ENCODE measurements at places on chromosomes 6 and 20.
A peak's percentile ranks its signal among the peaks of the same experiment; 100 is the strongest.

GRCh38 chr6:138393871-138394783 is 9.9 kb upstream of the HEBP2 start:
- no peak for DNase-seq

DNA sequence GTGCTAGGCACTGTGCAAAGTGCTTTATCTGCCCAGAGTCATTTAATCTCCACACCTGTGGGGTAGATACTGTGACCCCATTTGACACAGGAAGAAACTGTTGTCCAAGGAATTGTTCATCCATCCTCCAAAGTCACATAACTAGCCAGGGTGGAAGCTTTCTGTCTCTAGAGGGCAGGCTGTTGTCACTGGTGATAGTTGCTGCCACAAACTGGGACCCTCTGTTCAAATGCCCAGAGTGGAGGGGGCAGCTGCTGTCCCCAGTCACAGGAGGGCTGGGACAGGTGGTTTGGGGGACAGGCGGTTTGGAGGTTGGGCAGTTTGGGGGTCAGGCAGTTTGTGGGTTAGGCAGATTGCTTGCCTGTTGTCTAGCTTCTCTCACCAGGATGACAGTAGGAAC is 16.1 kb upstream of the TMEM242 start:
- no peak for DNase-seq

DNA sequence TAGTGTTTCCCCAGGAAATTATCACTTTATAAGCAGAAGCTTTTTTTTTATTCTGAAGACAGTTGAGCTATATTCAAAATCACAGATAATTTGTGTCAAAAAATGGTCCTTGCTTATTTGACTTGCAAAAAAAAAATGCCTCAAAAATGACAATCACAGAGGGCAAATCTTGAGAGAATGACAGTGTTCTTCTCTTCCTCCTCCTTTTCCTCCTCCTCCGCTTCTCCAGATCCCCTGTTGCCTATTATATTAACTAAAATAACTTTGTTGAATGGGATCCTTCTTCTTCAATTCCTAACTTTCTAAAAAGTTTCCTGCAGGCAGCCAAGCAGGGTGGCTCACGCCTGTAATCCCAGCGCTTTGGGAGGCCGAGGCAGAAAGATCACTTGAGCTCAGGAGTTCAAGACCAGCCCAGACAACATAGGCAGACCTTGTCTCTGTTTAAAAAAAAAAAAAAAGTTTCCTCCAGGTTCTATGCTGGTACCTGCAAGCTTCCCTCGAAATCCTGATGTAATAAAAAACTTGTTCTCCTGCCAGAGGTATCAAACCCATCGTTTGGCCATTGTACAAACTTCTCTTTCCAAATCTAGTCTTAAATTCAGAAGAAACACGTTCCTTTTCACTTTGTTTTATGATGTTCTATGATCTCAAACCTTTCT is 128.6 kb downstream of the IPCEF1 start:
- no peak for DNase-seq

DNA sequence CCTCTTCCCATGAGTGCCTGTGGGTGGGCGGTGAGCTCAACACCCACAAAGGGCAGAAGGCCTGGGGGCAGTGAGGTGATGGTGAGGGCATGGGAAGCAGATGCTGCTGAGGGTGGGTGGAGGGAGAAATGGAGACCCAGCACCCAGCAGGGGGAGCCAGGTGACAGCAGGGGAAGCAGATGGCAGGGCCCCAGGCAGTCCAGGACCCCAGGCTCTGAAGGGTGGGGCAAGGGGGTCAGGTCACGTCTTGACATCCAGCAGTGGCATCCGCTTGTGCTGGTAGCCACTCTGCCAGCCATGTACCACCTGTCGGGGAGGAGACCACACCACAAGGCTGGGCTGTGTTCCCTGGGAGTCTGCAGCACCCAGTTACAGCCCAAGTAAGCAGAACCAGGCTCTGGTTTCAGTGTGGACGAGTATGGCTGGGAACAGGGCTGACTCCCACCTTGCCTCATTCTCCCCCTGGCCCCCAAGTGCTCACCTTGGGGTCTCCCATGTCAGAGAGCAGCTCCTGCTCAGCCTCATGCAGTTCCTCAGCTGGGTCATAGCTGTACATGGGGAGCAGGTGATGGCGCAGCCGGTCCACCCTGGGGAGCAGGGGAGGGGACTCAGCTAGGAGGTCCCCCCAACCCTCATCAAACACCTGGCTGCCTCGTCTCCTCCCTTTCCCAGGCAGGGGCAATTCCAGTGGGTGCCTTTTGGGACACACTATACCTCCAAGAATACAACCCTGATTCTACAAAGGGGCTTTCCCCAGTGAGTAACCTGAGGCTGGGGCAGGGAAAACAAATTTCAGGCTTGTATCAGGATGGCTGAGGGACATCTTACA is 2.0 kb downstream of the SMIM29 start:
- DNase-seq = no peak

DNA sequence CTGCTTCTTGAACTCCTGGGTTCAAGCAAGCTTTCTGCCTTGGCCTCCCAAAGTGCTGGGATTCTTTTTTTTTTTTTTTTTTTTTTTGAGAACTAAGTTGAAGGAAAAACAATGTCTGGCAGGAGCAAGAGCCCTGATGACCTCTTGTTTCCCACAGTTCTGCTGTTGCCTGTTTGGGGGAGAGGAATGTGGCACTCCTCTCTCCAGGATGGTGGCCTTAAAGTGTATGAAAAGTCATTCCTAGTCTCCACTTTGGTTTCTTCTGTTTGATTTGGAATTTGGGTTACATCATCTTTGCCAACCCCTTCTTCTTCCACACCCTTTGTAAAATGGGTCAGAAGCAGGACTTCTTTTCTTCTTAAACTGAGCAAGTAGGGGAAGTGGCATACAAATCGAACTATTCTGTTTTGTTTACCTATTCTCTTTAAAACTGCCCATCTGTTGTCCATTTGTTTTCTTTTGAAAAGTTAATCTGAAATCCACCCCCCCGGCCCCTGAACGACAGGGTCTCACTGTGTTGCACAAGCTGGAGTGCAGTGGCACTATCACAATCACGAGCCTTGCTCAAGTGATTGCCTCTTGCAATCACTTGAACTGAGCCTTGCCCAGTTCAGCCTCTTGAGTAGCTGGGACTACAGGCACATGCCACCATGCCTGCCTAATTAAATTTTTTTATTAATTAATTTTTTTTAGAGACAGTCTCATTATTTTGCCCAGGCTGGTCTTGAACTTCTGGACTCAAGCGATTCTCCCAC is 11.3 kb downstream of the CARMIL1 start:
- no peak for DNase-seq

DNA sequence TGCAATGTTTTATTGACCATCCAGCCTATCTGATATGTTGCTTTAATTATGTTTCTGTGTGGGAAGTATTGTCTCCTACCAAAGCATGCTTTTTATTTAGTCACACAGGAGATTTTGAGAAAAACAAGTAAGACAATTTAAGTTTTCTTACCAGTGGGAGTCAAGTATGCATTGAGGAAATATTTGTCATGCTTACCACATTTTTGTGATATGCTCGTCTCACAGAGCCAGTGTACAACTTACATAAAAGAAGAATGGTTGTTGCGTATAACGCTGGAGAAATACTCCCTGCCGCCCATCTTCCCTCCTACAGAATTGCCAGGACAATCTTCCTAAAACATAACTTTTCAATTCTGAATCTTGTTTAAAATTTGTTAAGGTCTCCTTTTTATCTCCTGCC is 37.1 kb upstream of the FILIP1 start:
- DNase-seq = no peak

DNA sequence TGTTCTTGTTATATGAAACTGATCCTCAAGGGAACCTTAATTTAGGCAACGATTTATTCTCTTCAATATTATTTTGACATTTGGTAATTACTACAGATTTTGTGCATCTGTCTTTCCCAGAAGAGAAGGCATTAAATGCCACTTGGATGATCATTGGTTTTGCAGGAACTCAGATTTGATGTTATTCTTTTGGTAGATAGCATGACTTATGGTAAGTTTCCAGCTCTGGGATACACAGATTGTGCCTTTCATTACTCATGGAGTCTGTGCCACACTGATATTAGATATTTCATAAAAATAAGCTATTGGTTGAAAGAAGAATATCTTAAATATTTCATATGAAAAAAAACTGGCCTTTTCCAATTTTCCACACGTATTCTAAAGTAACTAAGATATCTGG is 120.1 kb downstream of the AIG1 start:
- DNase-seq = no peak

- DNase-seq = no peak
Observed at GRCh38 chr20:50093240-50093639, 19.7 kb downstream of the UBE2V1 start.

DNA sequence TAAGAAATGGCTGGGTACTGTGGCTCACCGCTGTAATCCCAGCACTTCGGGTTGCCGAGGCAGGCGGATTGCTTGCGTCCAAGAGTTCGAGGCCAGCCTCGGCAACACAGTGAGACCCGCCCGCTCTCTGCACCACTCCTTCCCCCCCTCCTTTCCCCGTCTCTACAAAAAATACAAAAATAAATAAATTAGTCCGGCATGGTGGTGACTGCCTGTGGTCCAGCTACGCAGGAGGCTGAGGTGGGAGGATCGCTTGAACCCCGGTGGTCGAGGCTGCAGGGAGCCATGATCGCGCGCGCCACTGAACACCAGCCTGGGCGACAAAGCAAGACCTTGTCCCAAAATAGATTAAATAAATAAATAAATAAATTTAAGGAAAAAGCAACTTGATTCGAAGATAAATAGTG is 448 bp upstream of the RNF114 start:
- DNase-seq = no peak

GRCh38 chr20:21513181-21513663 is 642 bp downstream of the NKX2-2 start:
- DNase-seq = no peak

DNA sequence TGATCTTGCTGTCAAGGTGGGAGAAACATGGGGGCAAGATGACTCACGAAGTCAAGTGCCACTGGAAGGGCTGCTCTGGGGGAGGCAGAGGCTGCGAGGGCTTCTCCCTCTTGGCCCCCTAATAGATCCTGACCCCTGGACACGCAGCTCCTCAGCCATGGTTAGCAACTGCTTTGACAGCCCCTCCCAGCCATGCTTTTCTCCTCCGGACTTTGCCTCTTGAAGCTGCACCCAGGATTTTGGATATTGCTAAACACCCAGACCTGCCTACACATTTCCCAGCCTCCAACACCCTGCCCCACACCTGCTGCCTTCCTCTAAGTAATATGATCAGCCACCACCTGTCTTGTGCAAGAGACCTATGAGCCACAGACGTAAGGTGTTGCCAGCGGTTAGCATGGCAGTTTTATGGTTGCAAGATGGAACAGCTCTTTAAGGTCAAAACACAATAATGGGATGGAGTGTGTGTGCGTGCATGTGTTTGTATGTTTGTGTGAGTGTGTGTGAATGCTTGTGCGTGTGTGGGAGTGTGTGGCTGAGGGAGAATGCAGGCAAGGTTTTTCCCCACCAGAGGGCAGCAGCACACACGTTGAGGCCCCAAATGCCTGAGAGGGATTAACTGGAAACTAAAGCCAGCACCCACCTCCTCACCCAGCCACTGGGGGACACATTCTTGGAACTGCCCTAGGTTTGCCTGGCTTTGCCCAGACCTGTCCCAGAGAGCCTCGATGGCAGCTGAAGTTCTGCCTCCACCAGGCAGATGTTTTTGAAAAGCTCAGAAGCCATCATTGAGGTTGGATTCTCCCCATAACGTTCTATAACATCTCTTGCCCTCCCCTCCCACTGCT is 2.5 kb downstream of the IP6K3 start:
- DNase-seq = peak; percentile 75

GRCh38 chr6:70857387-70858077 is 99.3 kb downstream of the B3GAT2 start:
- no peak for DNase-seq

GRCh38 chr6:139016337-139017213 is 12.0 kb upstream of the ABRACL start:
- no peak for DNase-seq

GRCh38 chr20:3238616-3239025 is 369 bp downstream of the SLC4A11 start:
- no peak for DNase-seq

GRCh38 chr20:2261046-2261485 is 34.7 kb upstream of the TGM3 start:
- DNase-seq = no peak

GRCh38 chr6:142174703-142175102 is 27.6 kb downstream of the VTA1 start:
- no peak for DNase-seq

DNA sequence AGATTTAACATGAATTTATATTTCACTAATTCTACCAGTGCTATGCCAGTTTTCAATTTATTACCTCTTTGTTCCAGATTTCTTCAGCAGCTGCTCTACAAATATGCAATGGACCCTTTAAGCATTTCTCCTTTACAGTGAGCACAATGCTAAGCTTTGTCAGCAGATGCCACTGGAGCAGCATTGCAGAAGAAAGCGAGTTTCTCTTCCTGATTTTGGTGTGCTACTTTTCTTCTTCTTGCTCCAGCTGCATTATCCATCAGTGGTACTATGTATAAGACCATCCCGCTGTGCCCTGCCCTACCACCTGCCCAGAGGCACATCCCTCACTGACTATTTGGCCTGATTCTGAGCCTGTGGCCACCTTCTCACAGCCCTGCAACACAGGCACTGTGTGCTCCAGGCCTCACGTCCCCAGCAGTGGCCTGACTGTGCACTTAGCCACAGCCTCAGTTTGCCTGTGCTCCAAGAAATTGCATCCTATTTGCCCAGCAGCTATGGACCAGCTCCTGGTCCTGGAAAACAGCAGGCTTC is 84.1 kb downstream of the TNFAIP3 start:
- DNase-seq = no peak

GRCh38 chr6:136930528-136930927 is 8.4 kb downstream of the SLC35D3 start:
- no peak for DNase-seq

DNA sequence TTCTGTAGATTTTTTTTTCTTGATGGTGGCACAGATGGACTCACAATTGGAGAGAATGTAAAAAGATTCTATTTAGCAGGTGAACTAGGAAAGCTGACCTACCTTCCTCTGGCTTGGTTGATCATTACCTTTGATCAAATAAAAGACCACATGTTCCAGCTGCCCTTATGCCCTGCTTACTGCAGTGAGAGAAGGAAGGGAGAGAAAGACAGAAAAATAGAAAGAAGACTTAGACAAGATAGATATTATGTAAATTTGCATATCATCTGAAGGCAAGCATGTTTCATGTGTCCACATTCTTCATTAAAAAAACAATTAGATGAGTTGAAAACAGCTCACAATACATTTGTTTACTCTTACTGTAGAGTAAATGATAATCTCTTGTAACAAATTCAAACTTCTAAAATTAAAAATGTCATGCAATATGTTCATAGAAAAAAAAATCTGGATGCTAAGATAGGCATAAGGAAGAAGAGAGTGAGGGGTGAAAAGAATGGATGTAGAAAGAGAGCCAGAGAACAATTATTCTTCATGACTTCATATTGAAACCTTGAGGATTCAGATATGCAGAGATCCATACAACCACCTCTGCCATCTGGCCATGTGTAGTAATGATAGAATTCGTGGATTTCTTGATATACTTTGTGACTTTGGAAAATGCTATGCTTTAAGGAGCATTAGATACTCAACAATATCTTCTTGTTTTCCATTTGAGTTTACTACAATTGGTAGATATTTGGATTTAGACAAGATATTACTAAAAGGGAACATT is 71.7 kb downstream of the RFX6 start:
- peak; percentile 7 for DNase-seq

GRCh38 chr20:59583428-59584277 is 20.7 kb upstream of the PHACTR3 start:
- no peak for DNase-seq

- DNase-seq = no peak
Observed at GRCh38 chr6:103011605-103012004, 1618.1 kb downstream of the GRIK2 start.

Data from renal cortex interstitium (tissue), 15 donors.